ENCODE measurements at places on chromosomes 1 and 21.

DNA sequence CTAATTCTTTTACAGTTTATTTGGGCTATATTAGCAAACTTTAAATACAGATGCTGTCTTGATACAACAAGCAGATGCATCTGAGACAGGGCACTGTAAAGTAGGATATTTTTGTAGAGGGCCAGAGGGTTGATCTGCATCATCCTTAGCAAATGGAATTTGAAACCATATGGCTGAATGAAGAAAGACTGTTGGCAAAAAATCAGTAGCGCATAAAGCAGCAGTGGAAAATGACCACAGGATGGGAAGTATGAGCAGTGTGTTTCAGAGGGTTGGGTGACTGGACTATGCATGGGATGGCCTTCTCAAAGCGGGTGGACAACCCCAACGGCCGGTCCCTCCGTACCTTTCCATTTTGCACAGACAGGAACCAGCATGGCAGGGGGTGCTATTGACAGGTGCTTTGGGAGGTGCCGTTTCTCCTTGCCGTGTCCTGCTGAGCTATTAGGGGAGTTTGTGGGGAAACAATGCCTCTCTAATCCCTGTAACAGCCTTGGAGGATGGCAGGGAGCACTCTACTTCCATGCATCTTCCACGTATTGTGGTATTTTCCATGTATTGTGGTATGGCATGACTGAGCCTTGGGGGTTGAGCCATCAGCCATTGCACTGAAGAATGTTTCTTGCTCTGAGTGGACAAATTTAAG, 5.9 kb downstream of the LRRC8B start:
- no peak for DNase-seq

- DNase-seq = no peak
Observed at GRCh38 chr1:45522324-45523104, 830 bp upstream of the PRDX1 start.

GRCh38 chr1:63883494-63884235, 109.8 kb downstream of the ROR1 start:
- no peak for DNase-seq

DNA sequence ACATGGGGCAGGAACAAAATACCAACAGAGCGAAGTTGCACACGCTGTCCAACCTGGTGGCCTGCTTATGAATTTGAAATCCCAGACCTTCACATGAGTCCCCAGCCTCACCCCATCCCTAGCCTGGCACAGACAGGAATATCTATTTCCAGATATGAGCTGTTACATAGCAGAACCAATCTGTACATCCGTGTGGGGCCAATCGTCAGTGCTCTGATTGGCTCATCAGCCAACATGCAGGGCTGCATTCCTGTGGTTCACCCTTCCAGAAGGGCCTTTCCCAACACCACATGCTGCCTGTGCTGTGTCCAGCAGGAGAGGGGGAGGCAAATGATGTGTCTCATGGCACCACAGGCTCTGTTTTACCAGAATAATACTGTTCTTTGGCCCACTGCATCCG, 31.3 kb downstream of the CCN1 start:
- no peak for DNase-seq

DNA sequence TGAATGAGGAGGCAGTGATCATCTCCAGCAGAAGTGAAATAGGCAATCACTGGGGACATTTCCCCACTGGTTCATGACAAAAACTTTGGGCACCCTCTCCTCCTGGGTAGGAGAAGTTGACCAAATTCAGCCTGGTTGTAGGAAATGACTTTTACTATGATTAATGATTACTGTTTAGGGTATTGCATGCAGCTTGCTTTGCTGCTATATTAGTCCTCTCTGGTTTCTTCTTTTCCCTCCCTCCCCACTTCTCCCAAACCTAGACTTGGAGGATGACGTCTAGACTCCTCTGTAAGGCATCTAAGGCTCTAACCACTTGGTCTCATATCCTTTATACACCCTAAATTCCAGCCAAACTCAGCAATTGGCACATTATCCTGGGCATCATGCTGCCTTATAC, 3.4 kb upstream of the RGS16 start:
- DNase-seq = no peak

GRCh38 chr1:65360648-65361047, 51.3 kb downstream of the DNAJC6 start:
- DNase-seq = no peak

Data from stimulated activated CD8-positive, alpha-beta memory T cell treated with anti-CD3 and anti-CD28 coated beads, Interleukin-7, amount 100 ng/mL, for 24 hours (primary cell).